ENCODE measurements at places on chromosomes 3 and 15. TPM values are rescaled to one million over a fixed set of nuclear protein-coding genes. Genes with fewer than 3 reads are reported as not detected.

Gene VEPH1
- total RNA-seq: 92.5 TPM

Gene MLF1
- total RNA-seq: 17.2 TPM

Gene DPPA2
- total RNA-seq: not detected

Gene ARL6
- 6.6 TPM for total RNA-seq

Gene C3orf22
- total RNA-seq: not detected

Gene DCUN1D1
- total RNA-seq: 15.6 TPM

Gene TRIM71
- not detected for total RNA-seq

Gene CTDSPL
- 21.9 TPM for total RNA-seq

Gene GRAMD1C
- 2.0 TPM for total RNA-seq

Gene SERPINI2
- not detected for total RNA-seq

Gene ABI3BP
- 13.3 TPM for total RNA-seq

Gene RNU5B-1
- total RNA-seq: not detected

Gene OXNAD1
- 11.8 TPM for total RNA-seq

Gene CHST2
- total RNA-seq: 21.3 TPM

Gene QTRT2
- 10.6 TPM for total RNA-seq

Gene UTS2B
- 0.89 TPM for total RNA-seq

Gene ZNF620
- 0.18 TPM for total RNA-seq

Gene PRC1
- 190 TPM for total RNA-seq

Gene NEIL1
- under 0.01 TPM for total RNA-seq

Gene GOLGA8T
- not detected for total RNA-seq

Gene MYZAP
- total RNA-seq: 6.7 TPM

Gene FILIP1L
- 40.1 TPM for total RNA-seq

Gene GUCA1C
- total RNA-seq: not detected

Gene GRK7
- total RNA-seq: not detected

Gene LDHAL6B
- total RNA-seq: not detected

Gene ACAN
- total RNA-seq: not detected

Gene ISG20
- 1.1 TPM for total RNA-seq

Gene MYRIP
- total RNA-seq: not detected

Gene PCOLCE2
- total RNA-seq: 4.4 TPM

Gene SERINC4
- not detected for total RNA-seq

Gene PIGZ
- total RNA-seq: 2.1 TPM

Gene CCR3
- not detected for total RNA-seq

Gene GPR171
- total RNA-seq: not detected

Gene PRSS50
- not detected for total RNA-seq

Gene SPG21
- 89.9 TPM for total RNA-seq

Gene INSYN1
- not detected for total RNA-seq

Gene PRR20G
- not detected for total RNA-seq

Gene TM4SF4
- total RNA-seq: not detected

Gene TTC21A
- total RNA-seq: 6.0 TPM

Gene NAA50
- 130 TPM for total RNA-seq

Gene ACTRT3
- total RNA-seq: 3.4 TPM

Gene GREM1
- total RNA-seq: 4.3 TPM
